Sigmoid colon (tissue), 7 donors: ENCODE measurements at places on chromosomes 2 and 18. TPM values are rescaled to one million over a fixed set of nuclear protein-coding genes. Genes with fewer than 3 reads are reported as not detected.

DNA sequence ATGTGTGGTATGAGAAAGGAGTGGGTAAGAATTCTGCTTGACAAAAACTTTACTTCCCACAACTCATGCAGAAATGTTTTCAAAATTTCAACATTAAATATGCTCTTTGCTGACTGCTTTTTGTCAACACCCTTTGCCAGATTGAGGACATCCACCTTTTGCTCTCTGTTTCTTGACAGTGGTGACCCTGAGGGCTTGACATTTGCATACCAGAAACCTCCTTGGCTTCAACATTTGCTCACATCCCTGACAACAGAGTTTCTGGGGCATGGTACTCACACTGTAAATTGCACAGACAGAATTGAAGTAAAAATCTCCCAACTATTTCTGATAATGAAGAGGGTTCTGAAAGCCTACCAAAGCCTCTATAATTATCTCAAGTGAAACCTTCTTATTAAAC lies 95.7 kb downstream of the RND3 start:
- DNase-seq: no peak

- DNase-seq: no peak
Measured at GRCh38 chr2:194672994-194673393, 984.0 kb upstream of the SLC39A10 start.

- DNase-seq: peak; percentile 88
Measured at GRCh38 chr2:237446338-237446665, 32.3 kb upstream of the COL6A3 start.

DNA sequence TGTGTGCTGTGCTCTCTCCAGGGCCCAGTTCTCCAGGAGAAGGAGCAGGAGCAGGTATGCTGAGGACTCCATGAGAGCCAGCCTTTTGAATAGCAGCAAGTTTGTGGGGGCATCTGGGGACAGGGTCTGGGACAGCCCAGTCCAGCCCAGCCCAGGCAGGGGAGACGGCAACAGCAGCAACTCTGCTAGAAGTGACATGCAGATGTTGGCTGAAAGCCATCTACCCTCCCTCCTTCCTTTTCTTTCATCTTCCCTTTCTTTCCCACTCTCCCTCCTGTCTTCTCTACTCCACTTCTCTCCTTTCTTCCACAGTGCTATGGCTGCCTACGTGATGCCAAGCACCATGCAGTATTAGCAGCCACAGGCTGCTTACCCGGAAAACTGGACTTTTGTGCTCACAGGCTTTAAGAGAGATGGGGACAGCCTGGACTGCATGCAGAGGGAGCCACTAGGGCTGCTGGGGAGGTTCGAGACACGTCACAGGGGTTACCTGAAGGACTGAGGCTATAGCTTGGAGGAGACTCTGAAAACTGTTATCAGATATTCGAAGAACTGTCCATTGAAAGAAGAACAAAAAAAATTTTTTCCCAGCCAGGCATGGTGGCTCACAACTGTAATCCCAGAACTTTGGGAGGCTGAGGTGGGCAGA lies 23.8 kb upstream of the YWHAQ start:
- DNase-seq: no peak

- no peak for DNase-seq
Measured at GRCh38 chr2:169838743-169839489, 11.7 kb downstream of the UBR3 start.

GRCh38 chr2:48633143-48633542 lies 15.5 kb downstream of the GTF2A1L start:
- no peak for DNase-seq

DNA sequence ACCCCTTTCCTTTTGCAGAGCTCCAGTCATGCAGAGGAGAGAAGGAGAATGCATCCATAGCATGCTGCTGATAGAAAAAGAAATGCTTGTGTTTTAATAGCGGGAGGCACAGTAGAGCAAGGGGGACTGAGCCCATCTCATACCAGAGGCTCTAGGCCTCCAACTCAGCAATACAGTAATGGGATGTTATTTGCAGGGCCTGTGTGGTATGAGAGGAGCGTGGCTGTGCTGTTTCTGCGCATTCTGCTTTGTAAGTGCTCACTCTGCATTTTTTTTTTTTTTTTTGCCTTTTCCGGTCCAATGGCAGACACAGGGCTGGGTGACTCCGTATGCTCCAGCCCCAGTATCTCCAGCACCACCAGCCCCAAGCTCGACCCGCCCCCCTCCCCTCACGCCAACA lies 200.0 kb downstream of the GBX2 start:
- DNase-seq: no peak

GRCh38 chr18:63099091-63099840 lies 220.3 kb downstream of the BCL2 start:
- no peak for DNase-seq

DNA sequence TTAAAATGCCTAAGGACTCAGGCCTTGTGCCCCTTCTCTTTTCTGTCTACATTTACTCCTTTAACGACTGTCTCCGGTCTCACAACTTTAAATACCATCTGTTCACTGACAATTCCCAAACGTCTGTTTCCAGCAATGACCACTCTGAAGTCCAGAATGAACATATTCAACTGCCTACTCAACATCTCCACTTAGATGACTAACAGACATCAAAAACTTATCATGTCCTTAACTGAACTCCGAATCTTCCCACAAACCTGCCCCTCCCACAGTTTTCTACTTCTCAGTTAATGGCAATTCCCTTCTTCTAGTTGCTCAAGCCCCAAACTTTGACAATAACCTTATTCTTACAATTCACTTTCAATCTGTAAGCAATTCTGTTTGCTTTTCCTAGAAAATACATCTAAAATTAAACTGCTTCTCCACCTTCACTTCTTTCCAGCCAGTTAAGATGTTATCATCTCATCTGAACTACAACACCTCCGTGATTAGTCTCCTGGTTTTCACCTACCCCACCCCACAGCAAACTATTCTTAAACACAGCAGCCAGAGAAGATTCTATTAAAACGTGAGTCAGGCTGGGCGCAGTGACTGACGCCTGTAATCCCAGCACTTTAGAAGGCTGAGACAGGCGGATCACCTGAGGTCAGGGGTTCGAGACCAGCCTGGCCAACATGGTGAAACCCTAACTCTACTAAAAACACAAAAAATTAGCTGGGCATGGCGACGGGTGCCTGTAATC lies 2.8 kb downstream of the C1D start:
- no peak for DNase-seq

DNA sequence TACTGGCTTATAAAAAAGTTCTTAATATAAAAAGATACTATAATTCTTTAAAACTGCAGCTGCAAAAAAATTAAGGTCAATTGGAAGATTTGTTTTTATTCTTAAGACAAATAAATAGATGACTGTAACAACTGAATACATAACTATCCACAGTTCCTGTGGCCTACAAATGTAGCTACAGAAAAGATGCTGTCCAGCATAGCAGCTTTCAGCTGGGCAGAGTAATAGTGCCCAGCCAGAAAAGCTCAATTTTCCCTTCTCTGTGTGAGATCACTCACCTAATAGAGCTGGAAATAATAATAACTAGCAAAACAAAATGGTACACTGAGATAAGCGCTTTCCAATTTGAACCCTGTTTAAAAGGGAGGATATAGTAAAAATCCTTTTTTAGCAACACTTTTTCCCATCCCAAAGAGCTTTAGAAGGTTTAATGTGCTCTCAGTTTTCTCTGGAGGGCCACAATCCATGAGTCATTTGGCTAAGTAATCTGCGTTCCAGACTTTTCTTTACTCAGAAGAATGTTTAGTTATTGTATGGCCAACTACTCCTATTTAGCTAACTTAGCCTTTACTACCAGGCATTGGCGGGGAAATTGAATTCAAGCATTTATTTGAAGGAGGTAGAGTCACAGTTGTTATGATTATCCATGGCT lies 158.1 kb upstream of the SLC39A10 start:
- no peak for DNase-seq

DNA sequence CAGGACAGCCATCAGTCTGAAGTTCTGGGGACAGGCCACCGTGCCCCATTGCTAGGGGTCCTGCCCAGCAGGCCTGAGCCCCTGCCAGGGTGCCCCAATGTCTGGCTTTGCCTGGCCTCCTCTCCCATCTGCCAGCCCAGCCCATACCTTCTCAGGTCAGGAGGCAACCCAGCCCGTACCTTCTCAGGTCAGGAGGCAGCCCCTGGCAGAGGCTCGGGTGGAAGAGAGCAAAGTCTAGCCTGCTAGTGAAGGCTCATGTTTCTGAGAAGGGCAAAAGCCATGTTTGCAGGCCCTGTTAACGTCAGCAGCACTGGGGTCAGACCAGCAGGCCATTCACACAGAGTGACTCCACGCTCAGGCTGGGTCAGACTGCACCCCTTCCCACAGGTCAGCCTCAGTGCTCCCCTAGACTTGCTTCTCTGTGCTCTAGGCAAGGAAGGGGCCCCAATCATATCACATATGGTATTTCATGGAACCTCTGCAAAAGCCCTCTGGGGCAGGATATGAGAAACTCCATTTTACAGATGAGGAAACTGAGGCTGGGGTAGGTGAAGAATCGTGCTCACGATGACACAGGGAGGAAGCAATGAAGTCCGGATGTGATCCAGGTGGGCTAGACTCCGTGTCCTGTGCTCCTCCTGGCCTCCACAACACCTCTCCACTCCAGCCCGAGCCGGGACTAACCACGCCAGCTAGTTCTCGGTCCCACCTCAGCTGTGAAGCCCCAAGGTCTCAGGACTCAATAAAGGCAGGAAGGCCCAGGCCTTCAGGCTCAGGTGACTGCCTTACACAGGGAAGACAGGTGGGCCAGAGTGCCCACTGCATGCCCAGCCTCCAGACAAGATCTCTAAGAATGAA lies 9.5 kb downstream of the SDC1 start:
- DNase-seq: no peak

The MSH2 gene
- total RNA-seq: 11.4 TPM

The CFC1 gene
- total RNA-seq: not detected

The TFPI gene
- 29.3 TPM for total RNA-seq

The IL1RL2 gene
- total RNA-seq: 0.27 TPM
